ENCODE measurements at places on chromosomes 6 and 20.
A peak's percentile ranks its signal among the peaks of the same experiment; 100 is the strongest.

- DNase-seq, result no peak
Measured at GRCh38 chr6:105178110-105178509, 1.7 kb downstream of the POPDC3 start.

DNA sequence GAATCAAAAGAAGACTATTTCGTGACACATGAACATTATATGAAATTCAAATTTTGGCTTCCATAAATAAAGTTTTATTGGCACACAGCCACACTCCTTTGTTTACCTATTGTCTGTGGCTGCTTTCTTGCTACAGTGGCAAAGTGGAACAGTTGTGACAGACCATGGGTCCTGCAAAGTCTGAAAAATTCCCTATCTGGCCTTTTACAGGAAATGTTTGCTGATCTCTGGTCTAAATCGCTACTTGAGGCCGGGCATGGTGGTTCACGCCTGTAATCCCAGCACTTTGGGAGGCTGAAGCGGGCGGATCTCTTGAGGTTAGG lies 23.1 kb upstream of the PREX1 start:
- DNase-seq, result no peak

DNA sequence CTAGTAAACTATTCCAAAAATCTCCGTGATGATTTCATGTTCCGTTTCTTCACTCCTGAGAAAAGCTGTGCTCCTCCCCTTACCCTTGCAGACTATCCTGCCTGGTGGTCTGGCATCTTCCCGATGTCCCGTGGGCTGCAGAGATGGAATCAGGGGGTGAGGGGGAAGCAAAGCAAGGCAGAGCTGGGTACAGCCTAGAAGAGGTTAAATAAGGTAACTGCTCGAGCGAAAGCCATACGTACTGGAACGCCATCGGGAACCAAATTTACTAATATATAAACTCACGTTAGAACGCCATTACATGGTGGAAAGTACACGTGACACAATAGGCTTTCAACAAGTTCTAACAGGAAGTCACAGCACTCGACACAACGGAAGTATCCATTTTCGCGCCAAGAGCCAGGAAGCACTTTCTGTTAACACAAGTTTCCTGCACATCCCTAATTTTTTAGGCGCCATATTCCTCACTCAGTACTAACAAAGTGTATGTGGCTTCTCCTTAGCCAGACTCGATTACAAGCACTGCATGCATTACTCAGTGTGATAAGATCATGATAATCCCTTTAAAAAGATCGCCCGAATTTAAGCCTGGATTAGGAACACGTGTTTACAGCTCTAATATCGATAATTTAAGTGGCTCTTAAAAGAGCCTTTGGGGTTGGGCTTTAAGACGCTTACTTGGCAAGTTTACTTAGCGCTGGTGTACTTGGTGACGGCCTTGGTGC lies 101.6 kb upstream of the PRSS16 start:
- peak; percentile 56 for DNase-seq

- no peak for DNase-seq
Measured at GRCh38 chr6:155380666-155381332, 66.5 kb upstream of the TFB1M start.

DNA sequence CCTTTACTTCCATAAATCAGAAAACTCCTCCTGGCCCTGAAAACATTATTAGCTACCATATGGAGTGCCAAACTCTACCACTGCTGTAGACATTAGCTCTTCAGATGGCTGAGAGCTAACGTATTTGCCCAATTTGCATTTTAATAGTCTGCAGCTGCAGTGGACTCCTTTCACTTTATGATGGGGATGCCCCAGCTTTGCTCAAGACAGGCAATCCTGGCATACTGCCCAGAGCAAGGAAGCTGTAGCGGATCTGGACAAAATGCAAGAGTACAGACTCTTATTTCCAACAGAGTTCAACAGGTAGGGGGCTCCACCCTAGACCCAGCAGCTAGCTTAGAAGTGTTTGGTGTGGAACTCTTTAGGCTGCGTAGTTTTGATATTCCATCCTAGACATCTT lies 246.7 kb downstream of the FOXC1 start:
- DNase-seq, result no peak

GRCh38 chr20:7087803-7088202 lies 320.3 kb downstream of the BMP2 start:
- DNase-seq, result no peak

- DNase-seq, result no peak
Measured at GRCh38 chr6:32662099-32662498, 4.4 kb downstream of the HLA-DQB1 start.

DNA sequence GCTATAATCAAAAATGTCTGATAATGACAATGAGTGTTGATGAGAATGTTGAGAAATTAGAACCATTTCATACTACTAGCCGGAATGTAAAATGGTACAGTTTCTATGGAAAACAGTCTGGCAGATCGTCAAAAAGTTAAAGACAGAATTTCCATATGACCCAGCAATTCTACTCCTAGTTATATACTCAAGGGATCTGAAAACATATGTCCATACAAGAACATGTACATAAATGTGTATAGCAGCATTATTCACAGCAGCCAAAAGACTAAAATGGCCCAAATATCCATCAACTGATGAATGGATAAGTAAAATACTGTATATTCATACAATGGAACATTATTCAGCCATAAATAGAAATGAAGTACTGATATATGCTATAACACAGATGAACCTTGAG lies 236.2 kb downstream of the BTBD9 start:
- no peak for DNase-seq

- DNase-seq, result no peak
Measured at GRCh38 chr20:58447511-58448391, 58.7 kb downstream of the VAPB start.

GRCh38 chr20:49261173-49261572 lies 16.7 kb downstream of the ZNFX1 start:
- no peak for DNase-seq

GRCh38 chr6:1129131-1129530 lies 182.8 kb upstream of the FOXQ1 start:
- DNase-seq, result no peak

DNA sequence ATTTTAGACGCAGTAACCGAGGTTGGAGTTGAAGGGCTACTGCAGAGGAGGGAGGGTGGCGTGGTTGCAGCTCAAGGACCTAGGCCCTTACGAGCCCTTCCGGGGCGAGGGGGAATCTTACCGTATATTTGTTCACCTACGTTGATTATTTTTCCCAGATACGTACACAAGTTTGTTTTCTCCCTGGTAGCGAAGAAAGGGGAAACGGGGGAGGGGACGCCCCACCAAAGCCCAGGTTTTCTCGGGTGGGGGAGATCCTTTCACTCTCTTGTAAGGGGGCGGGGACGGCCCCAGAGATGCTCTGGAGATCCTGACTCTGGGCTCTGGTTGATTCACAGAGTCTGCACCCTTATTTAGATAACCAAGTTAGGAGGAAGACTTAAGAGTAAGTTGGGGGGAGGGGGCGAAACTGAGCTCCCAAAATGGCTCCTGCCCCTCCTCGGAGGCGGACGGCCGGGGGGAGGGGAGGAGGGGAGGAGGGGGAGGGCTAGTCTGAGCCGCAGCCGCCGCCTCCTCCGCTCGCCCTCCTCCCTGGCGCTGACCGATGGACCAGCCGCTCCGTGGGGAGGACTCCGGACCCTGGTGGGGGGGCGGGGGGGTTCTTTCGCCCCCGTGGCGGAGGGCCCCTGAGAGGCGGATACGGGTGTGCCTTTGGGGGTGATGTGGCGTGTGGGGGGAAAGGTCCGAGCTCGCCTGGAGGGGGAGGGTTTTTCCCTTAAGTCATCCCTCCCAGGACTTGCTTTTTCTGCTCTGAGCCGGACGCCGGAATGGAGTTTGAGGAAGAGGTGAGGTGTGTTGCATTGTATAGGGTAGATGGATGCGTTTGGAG lies 2.2 kb downstream of the BRD2 start:
- DNase-seq, result no peak

DNA sequence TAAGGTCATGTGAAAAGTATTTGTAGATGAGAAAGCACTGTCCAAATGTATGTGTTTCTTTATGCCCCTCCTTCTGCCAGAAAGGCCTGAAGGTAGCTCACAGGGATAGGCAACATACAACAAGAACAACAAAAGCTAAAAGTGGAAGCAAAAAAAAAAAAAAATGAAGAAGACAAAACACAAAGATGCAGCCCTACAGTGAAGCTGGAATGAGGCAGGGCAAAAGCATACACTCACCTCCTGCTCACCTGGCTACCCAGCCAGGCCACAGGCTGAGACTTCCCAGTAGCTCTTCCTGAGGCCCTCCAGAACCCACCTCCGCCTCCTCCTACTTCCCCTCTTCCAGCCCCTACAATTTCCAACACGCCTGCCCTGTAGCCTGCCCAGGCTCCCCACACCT lies 2.4 kb downstream of the UNC5CL start:
- no peak for DNase-seq

GRCh38 chr6:36478051-36478526 lies 35.3 kb downstream of the KCTD20 start:
- DNase-seq, result no peak

- no peak for DNase-seq
Measured at GRCh38 chr6:5672581-5673011, 334.1 kb downstream of the NRN1 start.

- DNase-seq, result no peak
Measured at GRCh38 chr6:7589221-7589620, 777 bp upstream of the SNRNP48 start.

DNA sequence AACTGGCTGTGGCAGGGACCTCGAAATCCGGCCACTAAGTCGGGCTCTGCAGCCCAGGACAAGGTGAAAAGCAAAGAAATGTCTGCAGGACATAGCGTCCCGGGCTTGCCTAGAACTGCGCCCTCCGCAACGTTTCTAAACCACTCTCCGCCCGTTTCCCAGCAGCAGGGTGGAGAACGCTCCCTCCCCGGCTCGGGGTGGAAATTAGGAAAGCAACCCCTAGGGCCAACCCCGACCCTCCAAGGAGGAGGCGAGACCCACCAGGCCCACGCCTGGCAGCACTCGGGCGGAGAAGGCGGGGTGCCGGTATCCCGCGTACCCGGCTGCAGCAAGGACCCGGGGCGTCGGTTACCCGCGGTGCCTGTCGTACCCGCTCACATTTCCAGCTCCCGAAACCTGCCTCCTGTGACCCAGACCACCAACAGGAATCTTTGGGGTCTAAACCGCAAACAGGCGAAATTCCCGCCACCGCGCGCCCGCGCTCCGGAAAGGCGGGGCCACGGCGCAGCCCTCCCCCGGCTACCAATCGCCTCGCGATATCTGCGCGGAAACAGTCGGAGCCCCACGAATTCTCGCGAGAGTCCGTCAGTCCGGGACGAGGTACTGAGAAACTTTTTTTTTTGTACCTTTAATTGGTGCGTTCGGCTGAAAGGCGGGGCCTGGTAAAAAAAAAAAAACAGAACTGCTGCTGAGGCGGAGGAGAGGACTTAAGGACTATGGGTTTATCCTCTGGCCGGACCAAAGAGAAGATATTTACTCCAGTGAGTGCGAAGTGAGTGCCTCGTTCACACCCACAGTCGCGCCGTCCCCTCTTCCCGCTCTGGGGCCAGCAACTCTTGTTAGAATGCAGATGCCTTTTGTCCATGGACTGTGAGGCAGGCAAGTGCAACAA lies at the start of gene MMS22L:
Gene MMS22L, minus strand, starts transcription at position 491 of the 892 bp plus-strand sequence. CDS start 739 bp downstream, outside the sequence.
- DNase-seq, result peak; percentile 84

- no peak for DNase-seq
Measured at GRCh38 chr20:48708116-48708515, 119.7 kb downstream of the PREX1 start.

DNA sequence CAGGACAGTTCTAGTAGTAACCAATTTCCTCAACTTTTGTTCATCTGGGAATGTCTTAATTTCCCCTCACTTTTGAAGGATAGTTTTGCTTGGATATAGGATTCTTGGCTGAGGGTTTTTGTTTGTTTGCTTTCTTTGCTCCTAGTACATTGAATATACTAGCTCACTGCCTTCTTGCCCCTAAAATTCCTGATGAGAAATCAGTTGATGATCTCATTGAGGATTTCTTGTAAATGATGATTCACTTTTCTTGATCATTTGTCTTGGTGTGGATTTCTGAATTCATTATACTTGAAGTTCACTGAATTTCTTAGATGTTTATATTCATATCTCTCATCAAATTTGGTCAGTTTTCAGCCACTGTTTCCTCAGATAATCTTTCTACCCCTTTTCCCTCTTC lies 49.1 kb upstream of the PRDM1 start:
- no peak for DNase-seq

DNA sequence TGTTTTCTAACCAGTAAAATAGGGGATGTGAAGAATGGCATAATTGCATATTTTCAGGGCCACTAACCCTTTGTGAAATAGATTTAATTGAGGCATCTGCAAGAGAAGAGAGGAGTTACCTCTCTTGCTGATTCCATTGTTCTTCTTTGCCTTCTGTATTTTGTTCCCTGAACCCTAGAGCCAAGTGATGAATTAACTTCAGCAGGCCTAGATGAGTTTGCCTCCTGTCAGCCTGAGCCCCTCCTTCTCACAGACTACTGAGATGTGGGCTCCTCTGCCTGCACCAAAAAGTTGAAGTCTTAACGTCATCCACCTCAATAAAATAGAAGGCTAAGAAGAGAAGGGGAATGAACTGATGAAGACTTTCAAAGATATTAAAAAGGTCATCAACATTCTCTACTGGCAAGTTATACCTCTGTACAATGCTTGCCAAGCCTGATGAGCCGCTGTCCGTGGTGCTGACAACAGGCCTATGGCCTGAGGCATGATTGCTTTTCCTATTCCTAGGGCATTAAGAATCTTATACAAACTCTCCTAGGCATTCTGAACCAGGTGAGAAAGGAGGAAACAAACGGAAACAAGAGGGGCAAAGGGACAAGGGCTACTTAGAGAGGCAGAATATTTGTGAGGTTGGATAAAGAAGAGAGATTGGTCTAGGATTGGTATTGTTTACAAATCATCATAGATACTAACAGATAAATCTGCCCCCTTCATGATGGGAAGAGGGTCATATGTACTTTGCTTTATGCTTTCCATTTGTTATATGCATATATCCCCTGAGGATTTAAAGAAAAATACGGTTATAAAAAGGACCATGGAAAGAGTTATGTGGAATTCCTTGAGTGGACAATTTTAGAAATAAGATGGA lies 46.8 kb downstream of the CD24 start:
- DNase-seq, result no peak

- DNase-seq, result no peak
Measured at GRCh38 chr6:19803331-19804204, 33.6 kb upstream of the ID4 start.

GRCh38 chr6:55632953-55633352 lies 54.0 kb upstream of the HMGCLL1 start:
- DNase-seq, result no peak

DNA sequence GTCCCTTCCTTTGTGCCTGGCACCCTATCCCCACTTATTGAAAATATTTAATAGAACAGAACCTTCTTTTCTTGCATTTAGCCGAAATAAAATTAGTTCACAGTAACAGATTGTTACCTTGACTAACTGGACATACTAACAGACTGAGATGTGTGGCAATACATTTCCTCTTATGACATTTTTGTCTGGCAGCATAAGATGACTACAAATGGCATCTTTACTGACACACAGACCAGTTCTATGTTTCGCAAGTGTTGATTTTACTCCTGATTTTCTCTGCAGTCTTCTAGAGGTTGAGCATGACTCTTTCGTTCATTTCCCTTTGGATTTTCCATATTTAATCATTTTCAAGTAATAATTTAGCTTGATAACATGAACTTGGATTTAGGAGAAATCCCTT lies 474.6 kb downstream of the CBLN4 start:
- no peak for DNase-seq
